Activated T-helper 17 cell treated with anti-CD3 and anti-CD28 coated beads, Interleukin-2, amount 50 U/mL, for 72 hours (primary cell): ENCODE measurements at places on chromosomes 7 and 10.

DNA sequence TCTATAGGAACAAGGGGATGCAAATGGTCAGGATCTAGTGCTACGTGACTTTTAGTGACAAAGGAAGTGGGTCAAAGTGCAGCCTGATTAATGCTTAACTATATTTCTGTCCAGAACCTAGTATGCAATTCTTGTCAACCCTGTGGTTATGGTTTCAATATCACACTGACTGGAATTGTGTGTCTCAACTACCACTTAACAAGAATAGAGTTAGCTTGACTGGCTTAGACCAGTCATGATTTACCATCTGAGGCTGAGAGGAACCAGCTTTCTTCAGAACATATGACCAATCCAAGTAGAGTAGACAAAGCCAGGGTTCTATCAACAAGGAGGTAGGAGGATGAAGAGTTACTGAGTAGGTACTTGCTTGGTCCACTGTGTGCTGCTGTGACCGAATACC is 54.4 kb downstream of the MYPN start:
- ATAC-seq, result peak; percentile 91

DNA sequence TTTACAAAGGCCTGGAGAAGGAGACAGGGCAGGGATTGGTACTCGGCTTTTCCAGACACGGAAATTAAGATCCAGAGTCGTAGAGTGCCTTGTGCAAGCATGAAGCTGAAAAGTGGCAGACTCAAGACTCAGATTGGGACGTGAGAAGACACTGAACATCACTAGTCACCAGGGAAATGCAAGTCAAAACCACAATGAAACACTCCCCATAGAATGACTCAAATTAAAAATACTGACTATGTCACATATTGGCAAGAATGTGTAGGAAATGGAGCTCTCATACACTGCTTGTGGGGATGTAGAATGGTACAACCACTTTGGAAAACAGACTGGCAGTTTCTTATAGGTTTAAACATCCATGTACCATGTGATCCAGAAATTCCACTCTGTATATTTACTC is 472.0 kb downstream of the RPS24 start:
- peak; percentile 90 for ATAC-seq

DNA sequence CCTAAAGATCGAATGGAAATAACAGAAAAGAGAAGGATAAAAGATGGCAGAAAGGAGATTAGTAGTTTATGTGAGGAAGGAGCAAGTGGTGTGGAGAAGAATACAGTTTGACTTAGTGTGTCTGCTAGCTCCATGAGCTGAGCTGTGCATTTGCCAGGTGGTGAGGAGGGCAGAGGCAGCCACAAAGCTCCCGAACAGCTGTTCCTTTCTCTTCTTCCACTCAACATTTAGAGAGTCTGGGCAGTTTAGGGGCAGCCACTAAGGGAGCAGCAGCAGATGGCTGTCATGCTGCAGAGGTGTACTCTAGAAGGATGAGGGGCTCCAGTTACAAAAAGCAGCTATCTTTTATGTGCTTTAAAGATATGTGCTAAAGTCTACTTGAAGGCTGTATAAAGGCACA is 674.4 kb downstream of the GRM8 start:
- ATAC-seq, result no peak

DNA sequence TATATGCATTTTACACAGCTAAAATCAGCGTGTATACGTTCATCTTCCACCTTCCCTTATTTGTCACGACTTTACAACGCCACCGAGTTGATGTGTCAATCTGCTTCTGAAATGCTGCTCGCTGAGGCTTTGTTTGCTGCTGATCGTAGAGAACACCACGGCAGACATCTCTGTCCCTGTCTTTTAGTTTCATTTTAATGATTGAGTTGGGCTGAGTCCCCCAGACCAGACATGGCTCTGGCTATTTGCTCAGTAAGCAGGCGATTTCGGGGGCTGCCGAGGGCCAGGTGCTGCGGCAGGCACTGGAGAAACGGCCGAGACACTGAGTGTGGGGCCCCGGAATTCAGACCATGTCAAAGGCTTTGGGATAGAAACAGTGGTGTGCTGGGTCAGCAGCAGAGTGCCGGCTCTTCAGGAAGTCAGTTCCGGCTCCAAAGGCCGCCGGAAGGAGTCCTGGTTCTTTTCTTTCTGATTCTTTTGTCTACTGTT is 5.0 kb downstream of the LRRC27 start:
- ATAC-seq, result peak; percentile 28

GRCh38 chr7:151830121-151830830 is 46.6 kb downstream of the PRKAG2 start:
- ATAC-seq, result no peak

DNA sequence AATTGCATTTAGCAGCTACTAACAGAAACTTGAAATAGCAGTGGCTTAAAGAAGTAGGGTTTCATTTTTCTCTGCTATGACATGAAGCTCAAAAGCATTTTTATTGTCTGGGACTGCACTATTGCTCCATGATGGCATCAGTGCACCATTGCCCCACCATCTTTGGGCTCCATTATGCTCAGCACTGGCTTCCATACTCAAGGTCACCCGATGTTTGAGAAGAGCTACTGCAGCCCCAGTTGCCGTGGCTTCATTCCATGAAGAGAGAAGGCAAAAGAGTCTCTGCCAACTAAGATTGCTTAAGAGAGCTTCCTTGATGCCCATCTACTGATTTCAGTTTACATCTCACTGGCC is 192.2 kb upstream of the LRGUK start:
- no peak for ATAC-seq

- no peak for ATAC-seq
Measured at GRCh38 chr10:5668429-5668828, 2.0 kb upstream of the ASB13 start.

DNA sequence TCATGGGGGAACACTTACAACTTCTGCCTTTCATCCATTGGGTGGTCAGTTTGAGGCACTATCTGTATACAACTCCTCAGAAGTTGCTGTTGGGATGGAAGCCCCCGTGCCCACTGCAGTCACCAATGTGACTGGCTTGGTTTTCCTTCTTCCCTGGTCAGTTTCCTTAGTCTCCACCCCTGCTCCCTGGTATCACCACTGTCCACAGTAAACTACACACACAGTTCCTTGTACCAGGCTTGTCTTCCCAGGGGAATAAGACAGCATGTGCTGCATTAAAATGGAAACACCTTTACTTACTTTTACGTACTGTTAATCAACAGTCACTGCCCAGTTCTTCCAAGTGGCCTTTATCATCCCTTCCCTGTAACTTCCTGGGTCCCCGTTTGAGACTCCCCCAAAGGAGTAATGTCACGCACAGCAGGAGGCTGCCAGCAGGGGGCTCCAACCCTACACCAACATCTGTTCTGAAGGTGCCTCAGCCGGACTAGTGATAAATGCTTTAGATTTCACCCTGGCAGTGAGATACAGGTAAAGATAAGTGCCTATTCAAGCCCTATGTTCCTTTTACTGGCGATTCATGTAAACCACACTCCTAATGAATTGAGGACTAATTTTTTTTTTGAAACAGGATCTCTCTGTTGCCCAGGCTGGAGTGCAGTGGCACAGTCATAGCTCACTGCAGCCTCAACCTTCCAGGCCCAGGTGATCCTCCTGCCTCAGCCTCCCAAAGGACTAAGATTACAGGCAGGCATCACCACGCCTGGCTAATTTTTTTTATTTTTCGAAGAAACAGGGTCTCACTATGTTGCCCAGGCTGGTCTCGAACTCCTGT is 45.3 kb upstream of the PIK3AP1 start:
- ATAC-seq, result peak; percentile 86

DNA sequence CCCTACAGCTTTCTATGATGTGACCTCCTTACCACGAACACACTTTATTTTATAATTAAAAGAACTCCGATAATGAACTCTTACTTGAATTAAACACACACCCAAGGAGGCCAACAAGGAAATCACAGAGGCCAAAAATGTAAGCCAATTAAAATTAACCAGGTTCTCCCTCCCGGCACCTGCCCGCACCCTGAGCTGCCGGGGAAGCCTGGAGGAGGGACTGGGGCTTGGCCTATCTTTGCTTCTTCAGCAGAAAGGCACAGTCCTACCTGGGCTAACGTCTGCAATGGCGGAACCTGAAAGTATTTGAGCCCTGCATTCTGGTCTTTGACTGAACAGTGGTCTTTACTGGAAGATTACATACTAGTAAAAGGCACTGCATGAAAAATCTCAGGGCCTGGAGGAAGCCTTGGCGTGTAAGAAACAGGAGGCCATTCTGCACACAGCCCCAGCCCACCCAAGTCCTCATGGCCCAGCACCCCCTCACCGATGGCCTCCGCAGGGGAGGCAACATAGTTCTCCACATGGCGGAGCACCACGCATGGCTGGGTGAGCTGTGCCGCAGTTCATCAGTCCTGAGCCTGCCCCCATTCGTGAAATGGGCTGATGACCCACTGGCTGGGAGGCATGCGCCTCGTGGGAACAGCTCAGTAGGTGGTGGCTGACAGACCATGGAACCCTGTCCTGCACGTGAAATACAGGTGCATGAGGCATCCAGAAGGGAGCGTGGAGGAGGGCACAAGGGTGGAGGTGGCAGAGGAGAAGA is 173.8 kb downstream of the PARD3 start:
- ATAC-seq, result no peak

DNA sequence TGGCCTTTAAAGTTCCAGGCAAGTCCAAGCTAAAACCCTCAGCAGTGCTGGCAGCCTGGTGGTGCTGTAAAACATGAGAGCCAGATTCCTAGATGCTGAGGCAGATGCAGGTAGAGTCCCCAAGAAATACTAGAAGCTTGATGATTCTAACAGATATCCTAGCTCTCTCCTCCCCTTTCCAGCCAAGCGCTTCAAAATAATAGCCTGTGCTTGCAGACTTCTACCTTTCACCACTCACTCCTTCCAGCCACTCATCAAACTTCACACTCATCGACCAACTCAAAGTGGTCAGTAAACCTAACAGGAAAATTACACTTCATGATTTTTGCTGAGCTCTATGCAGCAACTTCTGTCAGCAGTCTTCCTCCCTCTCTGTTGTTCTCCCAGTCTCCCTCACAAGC is 50.2 kb downstream of the LMBR1 start:
- ATAC-seq, result no peak

GRCh38 chr10:108384378-108384777 is 1219.9 kb upstream of the SORCS1 start:
- no peak for ATAC-seq

GRCh38 chr7:127899411-127899810 is 131.8 kb downstream of the LRRC4 start:
- ATAC-seq, result no peak

GRCh38 chr7:40918701-40919271 is 784.0 kb downstream of the SUGCT start:
- ATAC-seq, result no peak

DNA sequence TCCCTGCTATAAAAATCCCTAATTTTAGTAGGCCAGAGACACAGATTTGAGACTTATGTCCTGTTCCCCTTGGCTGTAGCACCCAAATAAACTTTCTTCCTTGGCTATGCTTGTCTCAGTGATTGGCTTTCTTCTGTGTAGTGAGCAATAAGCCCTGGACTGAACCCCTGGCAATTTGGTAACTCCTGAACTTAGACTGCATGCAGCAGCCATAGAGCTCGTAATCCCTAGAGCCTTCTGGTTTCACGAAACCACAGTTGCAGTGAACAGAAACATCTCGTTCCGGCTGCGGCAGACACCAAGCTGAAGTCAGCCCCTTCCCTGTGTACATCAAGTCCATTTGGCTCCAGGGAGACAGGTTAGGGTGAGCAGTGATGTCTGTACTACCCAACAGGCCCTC is 172.2 kb downstream of the LYZL1 start:
- ATAC-seq, result no peak

DNA sequence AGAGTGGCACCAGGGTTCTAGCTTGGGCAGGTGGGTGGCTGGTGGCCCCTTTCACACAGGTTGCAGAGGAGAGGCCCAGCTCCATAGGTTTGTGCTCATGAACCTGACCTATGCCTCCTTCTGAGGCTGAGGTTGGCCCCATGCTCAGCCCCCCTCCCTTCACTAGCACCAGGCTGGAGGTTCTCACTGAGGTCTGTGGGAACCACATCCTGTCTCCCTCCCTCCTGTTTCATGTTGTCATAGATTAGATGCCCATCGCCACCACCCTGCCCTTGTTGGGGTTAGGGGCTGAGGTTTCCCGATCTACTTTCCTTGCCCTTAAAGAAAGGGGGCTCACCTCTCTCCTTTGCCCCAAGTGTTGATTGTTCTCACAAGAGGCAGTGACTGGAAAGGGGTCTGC is 14.7 kb downstream of the NEUROG3 start:
- ATAC-seq, result peak; percentile 68

- no peak for ATAC-seq
Measured at GRCh38 chr10:65143723-65144122, 1622.5 kb downstream of the REEP3 start.

DNA sequence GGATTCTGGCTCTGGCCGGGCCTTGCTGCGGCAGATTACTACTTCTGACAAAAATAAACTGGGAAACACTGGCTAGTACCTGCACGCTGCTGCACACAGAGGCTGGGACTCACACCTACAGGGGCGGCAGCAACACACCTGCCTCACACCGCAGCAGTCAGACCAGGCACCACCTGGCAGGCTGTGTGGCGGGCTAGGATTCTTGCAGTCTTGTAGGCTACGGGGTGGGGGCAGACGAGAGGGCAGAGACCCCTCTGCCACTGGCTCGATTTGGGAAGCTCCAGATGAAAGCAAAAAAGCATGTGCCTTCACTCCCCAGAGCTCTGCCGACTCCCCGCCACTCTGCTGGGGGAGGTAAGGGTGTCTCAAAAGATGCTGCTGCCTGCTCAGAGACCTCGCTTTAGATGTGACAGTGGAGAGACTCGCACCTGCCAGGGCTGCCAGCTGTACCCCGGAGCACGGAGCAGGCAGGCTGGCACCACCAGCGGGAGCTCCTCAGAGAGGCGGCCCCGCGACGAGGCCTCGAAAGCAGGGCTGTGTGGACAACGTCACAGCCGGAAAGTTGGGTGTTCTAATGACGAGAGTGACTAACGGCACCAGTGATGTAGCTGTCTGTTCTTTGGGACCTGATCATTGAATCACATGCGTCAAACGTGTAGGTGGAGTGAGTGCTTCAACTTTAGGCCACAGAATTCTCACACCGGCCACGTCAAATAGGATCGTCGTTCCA is 250.5 kb downstream of the ZMYND11 start:
- ATAC-seq, result no peak

- ATAC-seq, result no peak
Measured at GRCh38 chr7:144437370-144438191, 34.1 kb upstream of the NOBOX start.

- no peak for ATAC-seq
Measured at GRCh38 chr10:15705298-15705697, 14.4 kb downstream of the ITGA8 start.

GRCh38 chr7:70487428-70487827 is 644.5 kb upstream of the GALNT17 start:
- no peak for ATAC-seq

- ATAC-seq, result no peak
Measured at GRCh38 chr7:130821864-130822263, 87.9 kb upstream of the KLF14 start.

GRCh38 chr7:81150951-81151361 is 232.1 kb upstream of the SEMA3C start:
- no peak for ATAC-seq

- ATAC-seq, result no peak
Measured at GRCh38 chr7:29444267-29444666, 119.4 kb upstream of the PRR15 start.
